Amniotic epithelial cell (primary cell): ENCODE measurements at places on chromosomes 3 and 15.

DNA sequence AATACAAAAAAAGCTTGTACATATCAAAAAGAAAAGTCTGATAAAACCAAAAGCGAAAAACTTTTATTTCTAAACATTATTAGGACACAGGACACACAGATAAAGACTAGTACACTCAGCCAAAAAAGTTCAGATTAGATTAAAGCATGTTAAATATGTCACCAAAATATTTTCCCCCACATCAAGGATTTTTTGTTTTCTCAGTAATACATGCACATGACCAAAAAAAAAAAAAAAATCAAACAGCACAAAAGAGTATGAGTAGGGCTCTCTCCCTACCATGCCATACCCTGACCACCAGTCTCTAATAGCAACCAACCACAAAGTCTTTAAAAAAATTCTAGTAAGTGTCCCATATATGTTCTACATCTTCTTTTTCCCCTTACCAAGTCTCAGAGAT, 77.4 kb downstream of the LRRFIP2 start:
- DNase-seq: peak; percentile 15

GRCh38 chr3:124843506-124844177, 43.5 kb downstream of the ITGB5 start:
- DNase-seq: no peak

- no peak for DNase-seq
Observed at GRCh38 chr3:191100516-191100915, 98.5 kb upstream of the OSTN start.

DNA sequence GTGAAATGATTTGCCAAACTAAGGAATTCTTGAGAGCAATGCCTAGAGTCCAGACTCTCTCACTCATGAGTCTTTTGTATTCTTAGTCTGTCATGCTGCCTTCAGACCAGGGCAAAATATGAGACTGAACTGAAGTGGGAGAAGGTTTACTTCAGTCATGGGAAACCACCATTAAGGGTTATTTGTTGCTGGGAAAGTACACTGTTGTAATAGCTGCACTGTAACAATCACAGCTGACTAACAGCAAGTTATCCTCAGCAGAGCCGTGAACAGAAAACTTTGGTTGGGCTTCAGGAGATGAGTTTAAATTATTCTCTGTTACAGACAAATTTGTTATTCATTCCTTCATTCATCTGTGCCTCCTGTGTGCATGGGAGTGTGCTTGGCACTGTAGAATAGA, 258.5 kb downstream of the ROBO2 start:
- DNase-seq: peak; percentile 3

DNA sequence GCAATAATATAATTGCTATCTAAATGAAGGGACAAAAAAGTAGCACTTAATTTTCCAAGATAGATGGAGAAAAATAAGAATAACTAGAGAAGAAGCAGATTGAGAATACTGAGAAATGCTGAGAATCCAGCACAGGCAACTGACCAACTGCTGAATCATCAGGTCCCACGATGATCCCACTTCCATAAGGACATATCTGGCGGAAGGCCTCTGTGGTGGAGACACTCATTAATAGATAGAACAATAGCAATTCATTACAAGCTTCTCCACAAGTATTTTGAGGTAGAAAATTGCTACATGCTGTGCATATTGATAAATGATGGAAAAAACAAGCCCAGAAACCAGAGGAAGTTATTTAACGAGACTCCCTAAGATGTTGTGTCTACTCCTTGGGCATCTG, 105.9 kb downstream of the DUT start:
- DNase-seq: peak; percentile 75

DNA sequence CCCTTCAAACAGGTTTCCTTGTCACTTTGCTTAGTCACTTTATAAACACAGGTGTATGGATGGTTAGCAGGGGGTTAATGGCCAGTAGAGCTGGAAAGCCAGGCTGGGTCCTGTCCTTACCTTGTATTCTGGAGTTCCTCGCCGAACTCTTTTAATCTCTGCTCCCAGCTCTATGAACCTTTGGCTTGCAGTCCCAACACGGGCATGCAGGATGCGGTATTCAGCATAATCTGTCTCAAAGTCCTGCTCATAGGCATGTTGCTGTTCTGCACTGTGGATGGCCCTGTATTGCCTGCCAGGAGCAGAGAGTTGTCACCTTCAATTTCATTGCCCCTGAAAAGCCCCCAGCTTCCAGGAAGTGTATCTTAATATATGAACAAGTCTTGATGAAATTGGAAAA, 2.7 kb downstream of the ELL3 start:
- no peak for DNase-seq

GRCh38 chr3:161489395-161489794, 7.2 kb upstream of the OTOL1 start:
- no peak for DNase-seq

DNA sequence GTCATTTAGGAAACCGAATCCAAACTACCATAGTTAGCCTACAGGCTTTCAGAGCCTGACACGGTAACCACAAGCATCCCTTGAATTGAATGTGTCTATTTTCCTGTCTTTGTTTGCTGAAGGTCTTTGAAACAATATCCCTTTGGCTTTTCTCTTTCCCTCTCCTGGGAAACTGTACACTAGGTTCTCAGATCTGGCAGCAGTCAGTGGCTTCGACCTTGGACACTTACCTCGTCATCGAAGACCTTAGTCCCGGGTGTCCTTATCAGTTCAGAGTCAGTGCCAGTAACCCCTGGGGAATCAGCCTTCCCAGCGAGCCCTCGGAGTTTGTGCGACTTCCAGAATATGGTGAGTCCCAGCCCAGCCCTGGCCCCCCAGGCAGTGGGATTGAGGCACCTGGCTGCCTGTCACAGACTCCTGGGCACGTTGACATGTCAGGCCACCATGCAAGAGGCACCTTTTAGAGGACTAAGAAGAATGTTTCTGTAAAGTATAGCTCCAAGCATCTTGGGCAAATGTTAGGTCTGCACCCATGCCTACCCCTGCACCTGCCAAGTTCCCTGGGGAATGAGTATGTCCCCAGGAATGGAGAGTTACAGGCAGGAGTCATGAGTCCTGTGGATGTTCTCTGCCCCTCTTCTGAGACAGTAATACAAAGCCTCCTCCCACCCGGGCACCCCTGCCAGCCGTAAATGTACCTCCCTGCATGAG, 30.4 kb upstream of the UMPS start:
- DNase-seq: no peak

DNA sequence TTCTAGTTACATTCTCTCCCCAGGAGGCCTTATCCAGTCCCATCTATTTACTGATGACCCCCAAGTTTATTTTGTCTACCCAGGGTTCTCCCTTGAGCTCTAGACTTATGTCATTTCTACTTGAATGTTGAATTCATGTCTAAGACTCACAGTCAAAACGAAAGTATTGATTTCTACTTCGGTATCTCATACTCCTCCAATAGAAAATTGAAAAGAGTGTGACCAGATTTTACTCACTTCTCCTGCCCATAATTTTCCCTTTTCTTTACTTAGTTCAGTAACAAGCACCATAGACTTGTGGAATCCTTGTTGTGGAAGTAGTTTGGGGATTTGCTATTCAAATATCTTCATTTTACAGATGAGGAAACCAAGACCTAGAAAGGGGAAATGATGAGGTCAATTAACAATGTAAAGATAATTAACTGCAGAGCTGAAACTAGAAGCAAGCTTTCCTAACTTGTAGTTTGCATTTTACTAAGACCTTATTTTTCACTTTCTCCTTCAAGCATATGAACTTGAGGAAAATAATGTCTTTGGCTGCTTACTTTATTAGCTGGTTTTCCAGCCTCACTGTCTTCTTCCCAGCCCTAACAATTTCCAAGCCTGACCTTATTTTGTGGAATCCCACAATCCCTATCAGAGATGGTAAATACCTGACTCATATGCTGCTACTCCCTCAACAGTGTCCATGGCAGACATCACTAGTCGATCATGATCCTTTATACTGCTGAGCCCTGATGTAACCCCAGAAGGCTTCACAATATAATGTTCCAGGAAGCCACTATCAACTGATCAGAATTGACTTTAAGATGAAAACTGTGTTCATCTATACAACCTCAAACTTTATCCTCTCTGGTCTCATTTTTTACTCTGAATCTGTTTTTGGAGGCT, 123.9 kb upstream of the AGBL1 start:
- DNase-seq: no peak

- DNase-seq: no peak
Observed at GRCh38 chr15:41978534-41978933, 6.2 kb upstream of the EHD4 start.

DNA sequence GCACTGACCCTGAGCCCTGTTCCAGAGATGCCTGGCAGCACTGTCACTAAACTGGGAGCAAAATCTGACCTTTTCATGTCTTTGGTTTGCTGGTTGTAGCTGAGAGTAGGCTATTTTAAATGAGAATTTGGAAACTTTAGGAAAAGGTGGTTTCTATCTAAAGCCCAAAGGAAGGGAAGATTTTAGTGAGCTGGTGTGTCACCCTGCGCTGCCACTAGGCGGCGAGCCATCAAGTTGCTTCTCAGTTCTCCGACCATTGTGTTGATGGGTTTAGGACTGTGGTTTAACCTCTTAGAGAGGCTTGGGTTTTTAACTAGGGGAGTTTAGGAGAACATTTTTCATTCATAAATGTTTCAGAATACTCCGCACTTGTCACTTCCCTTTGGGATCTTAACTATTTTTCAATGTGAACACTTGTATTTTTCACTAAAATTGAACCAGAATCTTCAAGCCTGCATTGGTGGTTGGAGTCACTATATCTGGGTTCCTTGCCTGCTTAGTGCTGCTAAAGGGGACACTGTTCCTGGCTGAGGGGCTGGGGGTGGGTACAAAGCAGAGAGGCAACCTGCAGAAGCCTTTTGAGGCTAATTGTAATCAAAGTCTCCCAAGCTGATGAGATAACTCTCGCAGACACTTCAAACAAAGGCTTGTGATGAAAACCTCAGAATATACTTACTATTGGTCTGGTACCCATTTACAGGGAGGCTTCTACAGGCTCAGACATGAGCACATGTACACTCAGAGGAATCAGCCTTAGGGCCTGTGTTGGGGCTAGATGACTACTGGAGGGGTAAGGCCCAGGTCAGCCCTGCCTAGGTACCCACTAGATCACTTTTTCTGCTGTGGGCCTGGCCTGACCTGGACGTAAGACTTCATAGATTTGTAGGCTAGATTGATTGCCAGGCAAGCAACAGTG, 16.8 kb downstream of the EXOSC7 start:
- no peak for DNase-seq
